ENCODE measurements at places on chromosomes 5 and 9.
A peak's percentile ranks its signal among the peaks of the same experiment; 100 is the strongest.

- no peak for DNase-seq
Observed at GRCh38 chr5:81632679-81633078, 118.2 kb downstream of the SSBP2 start.

- DNase-seq, result no peak
Observed at GRCh38 chr9:87512311-87512710, 14.6 kb downstream of the DAPK1 start.

DNA sequence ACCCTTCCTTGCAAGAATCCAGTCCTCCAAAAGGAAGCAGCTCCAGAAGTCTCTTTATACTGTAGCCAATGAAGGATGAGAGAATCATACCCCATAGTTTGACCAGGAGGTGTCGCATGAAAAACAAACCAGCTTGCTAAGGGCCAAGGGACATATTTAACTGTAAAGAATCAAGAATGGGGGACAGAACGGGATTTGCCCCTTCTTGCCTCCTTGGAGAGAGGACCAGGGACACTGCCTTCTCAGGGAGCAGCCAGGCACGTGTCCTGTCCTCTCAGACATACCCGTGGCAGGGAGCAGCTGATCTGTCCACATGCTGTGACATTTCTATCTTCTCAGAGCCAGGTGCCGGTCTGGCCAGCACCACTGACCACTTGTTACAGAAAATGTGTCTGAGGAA is 11.7 kb downstream of the PRUNE2 start:
- no peak for DNase-seq

- no peak for DNase-seq
Observed at GRCh38 chr9:109990541-109990940, 210.5 kb downstream of the PALM2AKAP2 start.

DNA sequence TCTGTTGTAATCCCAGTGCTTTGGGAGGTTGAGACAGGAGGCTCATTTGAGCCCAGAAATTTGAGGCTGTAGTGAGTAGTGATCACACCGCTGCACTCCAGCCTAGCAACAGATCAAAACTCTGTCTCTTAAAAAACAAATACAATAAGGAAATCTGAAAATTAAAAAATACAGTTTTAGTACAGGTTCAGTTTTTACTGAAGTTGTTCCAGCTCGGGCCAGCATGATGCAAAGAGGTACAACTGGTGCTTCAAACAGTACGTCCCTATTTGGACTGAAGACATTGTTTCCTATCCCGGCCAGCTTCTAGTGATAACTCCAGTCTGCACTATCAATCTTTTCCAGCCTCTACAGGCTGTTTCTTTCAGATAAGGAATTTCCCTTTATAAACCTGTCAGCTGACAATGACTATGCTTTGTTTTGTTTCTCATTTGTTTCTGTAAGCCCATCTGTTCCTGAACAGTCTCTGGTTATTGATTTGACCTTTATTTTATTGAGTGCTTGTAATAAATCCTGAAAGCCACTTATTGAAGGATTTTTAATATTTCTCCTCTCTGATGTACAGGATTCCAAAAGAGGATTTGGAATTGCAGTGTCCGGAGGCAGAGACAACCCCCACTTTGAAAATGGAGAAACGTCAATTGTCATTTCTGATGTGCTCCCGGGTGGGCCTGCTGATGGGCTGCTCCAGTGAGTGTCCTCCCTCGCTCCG is 41.9 kb downstream of the TJP2 start:
- peak; percentile 52 for DNase-seq

GRCh38 chr5:139245637-139246339 is 47.6 kb upstream of the SIL1 start:
- no peak for DNase-seq

DNA sequence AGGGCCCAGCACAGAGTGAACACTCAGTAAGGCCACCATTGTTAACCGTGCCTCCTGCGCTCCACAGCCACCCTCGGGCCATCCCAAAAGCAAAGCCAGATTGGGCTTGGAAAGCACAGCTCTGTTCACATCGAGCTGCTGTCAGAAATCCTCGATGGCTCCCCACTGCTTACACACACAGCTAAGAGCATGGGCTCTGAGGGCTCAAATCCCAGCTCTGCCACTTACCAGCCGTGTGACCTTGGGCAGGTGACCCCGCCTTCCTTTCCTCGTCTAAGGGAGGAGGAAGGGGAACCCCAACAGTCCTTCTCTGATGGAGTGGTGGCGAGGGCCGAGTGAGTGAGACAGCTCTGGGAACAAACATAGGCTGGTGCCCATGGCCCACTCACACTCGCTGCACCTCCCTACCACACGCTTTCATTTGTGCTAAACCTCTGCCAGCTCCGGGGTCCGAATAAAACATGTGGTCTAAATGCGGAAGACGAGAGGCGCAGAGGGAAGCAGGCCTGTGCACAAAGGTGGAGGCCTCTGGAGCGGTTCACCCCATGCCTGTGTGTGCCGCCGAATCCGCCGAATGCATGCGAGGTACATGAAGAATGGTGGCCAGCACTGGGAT is 139.3 kb downstream of the PAX5 start:
- DNase-seq, result no peak

- no peak for DNase-seq
Observed at GRCh38 chr9:27663526-27663925, 90.2 kb upstream of the C9orf72 start.

DNA sequence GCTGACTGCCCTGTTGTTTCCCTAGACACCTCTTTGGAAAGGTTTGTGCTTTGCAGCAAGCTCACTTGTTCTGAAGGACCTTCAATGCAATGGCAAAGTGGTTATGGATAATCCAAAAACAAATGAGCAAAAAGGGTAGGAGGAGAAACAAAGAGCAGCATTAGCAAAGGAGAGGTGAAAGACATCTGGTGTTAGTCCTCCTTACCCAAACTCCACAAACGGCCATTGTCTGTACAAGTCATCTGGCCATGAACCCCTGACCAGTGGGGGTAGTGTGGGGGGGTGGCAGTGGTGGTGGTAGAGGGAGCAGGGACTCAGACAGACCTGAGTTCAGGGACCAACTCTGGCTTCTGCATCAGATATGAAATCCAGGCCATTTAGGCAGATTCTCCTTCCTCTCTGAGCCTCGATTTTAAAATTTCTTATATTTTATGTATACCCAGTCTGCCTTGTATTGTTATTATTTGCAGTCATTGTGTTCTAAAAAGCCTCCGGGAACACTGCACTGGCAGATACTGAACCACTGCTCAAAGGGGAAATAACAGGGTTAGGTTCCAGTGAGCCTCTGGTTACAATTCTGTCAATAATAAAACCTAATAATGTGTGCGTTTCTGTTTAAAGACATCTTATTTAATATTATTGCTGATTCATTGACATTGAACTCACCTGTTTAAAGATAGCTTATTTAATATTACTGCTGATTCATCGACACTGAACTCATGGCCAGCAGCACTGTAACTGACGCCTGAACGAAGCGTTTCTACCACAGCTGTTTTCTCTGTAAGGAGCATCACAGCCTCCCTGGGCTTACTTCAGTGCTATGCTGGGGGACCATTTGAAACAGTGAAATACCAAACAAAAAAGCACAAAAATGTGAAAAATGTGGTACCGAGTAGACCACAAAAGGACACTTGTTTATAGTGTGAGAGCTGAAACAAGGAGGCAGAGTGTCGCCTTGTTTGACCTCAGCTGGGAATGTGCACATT is 156.0 kb downstream of the SEC61B start:
- no peak for DNase-seq

DNA sequence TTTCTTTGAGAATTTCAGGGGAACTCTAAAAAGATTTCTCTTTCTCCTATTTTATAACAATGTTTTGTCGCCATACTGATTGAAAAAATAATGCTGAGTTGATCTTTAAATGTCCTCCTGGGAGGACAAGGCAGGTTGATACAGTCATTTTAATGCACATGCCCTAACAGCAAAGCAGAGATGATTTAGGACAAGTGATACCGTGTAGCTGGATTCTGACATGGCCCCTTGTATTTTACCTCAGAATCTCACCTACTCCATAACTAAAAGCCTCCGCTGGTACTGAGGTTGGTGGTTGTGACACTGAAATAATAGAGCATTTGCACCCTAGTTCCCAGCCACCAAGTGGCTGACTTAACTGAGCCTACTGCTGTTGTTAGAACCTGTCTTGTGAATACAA is 811 bp upstream of the LRRTM2 start:
- no peak for DNase-seq

DNA sequence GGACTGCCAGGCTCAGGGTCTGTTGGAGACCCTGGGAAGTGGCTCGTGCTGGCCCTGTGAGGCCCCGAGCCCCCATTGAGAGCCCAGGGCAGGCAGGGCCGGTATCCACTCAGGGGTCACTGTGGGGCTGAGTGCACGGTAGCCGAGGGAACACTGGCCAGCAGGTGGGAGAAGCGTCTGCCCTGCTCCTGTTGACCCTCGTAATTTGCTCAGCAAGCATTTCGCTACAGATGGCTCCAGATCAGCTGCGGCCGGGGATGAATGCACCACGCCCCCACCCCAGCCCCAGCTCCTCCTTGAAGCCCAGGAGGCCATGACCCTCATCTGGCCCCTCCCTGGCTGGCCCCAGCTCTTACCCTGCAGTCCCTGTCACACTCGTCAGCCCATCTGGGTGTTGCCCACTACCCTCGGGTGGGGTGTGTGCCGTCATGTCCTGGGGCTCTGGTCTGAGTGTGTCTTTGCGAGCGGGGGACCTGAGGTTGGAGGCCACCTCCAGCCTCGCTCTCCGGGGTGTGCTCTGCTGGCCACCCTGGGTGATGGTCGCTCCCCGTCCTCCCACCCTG is 6.1 kb upstream of the NRARP start:
- no peak for DNase-seq
